ENCODE measurements at places on chromosomes 5 and 9.

- DNase-seq, result no peak
Observed at GRCh38 chr9:98839724-98840123, 32.3 kb downstream of the GALNT12 start.

- DNase-seq, result no peak
Observed at GRCh38 chr5:39019254-39019653, 54.9 kb downstream of the RICTOR start.

DNA sequence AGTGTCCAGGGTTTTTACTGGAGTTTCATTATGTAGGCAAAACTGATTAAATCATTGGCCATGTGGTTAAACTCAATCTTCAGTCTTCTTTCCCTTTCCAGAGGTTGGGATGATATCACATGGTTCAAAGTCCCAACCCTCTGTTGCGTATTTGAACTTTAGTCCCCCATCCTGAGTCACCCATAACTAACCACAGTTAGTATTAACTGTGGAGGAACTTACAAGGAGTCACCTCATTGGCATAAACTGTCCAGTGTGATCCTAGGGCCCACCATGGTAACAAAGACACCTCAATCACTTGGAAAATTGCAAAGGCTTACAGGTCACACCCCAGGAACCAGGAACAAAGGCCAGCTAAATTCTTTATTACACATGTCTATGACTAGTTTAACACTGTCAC is 188.5 kb downstream of the COX7C start:
- DNase-seq, result no peak

DNA sequence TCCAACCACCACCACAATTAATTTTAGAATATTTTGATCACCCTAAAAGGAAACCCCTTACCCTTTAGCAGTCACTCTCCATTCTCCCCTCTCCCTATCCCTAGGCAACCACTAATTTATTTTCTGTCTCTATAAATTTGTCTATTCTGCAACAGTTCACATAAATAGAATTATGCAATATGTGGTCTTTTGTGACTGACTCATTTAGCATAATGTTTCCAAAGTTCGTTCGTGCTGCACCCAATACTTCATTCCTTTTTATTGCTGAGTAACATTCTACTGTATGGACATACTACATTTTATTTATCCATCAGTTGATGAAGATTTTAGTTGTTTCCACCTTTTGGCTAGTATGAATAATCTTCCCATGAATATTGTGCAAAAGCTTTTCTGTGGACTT is 18.2 kb upstream of the CDC20B start:
- no peak for DNase-seq

- DNase-seq, result no peak
Observed at GRCh38 chr5:135034963-135035677, 1.1 kb upstream of the PITX1 start.
